Inflammatory macrophage treated with lipopolysaccharide for 4 hours (primary cell): ENCODE measurements at places on chromosomes 4 and X.

- no peak for DNase-seq
These were observed 58.9 kb downstream of the TMEM154 start for GRCh38 chr4:152620915-152621314.

DNA sequence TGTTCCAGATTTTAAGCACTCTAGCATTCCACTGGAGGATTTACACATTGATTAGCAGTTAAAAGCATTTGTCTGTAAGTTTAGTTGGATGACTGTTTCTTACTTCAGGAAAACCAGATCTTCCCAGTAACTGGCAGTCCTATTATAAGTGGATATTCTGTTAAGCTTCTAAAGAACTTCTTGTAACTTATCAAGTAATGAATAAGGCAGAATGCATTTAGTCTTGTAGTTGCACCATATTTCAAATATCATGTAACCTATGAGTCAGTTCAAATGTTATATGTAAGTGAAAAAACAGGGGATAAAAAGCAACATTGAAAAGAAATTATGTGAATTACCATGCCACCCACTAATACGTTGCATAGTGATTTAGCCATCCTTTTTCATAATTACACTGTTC is 30.2 kb upstream of the TENM3 start:
- no peak for DNase-seq

GRCh38 chr4:182683661-182684060 is 233.5 kb downstream of the DCTD start:
- no peak for DNase-seq

DNA sequence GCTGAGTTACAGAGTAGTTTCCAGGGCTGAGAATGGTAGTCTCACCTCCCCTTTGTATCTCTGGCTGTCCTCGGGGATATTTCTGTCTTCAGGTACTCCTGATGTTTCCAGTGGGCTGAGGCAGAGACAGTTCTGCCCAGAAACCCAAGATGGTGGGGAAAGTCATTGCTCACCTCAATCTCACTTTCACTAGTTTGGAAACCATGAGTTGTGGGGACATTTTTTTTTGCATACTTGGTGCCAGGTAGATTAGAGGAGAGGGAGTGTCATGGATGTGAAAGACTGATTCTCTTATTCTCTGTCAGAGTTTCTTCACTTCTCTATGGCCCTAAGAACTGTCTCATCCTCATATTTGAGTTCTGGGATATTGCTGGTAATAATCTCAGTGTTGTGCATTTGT is 708.6 kb upstream of the MAGEB2 start:
- no peak for DNase-seq

DNA sequence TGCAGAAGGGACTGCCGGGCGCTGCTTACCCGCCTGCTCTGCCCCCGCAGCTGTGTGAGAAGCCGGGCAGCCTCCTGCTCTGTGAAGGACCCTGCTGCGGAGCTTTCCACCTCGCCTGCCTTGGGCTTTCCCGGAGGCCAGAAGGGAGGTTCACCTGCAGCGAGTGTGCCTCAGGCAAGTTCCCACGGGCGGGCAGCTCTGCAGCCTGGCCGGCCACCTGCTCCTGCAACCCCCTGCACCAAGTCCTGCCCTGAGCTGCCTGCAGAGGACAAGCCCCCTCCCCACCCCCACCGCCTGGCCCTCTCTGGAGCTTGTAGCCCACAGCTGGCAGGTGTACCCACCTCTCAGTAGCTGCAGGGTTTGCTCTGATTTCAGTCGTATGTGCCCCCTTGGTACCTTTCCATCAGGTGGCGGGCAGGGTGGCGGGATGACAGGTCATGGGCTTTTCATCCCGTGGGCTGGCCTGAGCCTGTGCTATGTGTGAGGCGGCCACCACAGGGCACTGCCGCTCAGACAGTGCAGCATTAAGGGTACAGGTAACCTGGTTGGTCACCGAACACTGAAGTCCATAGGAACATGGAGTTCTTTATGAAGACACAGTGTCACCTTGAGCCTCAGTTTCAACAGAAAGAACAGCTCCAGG is 56.6 kb downstream of the NELFA start:
- DNase-seq: no peak

DNA sequence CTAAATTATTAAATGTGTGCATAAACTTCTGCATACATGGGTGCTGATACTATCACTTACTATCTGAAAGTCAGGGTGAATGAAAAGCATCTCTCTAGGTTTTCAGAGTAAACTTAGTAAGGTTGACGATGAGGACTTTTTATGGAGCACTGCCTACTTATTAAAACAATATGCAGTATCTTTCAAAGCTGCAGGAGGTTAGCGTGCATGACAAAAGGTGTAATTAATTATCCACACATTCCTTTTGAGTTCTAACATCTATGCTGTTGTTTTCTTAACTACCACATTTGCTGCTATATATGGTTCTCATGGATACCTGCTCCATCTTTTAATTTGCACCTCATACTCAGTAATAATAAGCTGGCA is 256.2 kb downstream of the FSTL5 start:
- no peak for DNase-seq

DNA sequence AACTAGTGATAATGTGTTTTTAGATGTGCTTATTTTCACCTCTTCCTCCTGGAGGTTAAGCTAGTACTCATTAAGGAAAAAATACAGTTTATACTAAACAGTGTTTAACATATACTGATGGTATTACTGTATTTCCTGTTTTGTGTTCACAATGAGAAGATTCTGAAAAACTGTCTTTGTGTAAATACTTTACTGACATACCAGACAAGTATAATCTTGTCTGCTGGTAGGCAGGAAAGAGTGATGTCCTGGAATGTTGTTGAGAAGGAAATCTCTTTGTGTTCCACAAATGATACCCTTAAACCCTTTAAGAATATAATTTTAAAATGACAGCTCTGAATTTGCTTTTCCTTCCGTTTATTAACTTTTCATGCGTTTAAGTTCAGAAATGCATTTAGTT is 205.5 kb upstream of the NUDT6 start:
- no peak for DNase-seq

GRCh38 chr4:152264106-152264505 is 271.8 kb downstream of the FBXW7 start:
- DNase-seq: no peak

- peak; percentile 50 for DNase-seq
These were observed 152.3 kb downstream of the BTC start for GRCh38 chr4:74642006-74642405.

- no peak for DNase-seq
These were observed 29.6 kb downstream of the SPARCL1 start for GRCh38 chr4:87499403-87500091.

DNA sequence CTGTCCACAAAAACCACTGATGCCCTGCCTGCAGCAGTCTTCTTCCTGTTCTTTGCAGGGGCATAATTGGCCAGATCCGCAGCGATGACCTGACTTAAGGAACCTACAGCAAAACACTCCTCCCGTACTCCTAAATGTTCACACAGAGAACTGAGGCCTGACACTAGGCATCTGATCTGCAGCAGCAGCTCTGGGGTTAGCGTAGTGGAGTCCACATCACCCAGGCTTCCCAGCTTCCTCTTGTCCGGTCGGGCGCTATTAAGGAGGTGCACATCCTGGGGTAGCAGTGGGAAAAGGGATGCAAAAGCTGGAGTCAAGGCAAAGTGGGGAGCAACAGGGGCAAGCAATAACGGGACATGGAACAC is 758 bp downstream of the SCFD2 start:
- DNase-seq: peak; percentile 12

- DNase-seq: peak; percentile 86
These were observed 918 bp upstream of the FGFRL1 start for GRCh38 chr4:1010395-1011021.

DNA sequence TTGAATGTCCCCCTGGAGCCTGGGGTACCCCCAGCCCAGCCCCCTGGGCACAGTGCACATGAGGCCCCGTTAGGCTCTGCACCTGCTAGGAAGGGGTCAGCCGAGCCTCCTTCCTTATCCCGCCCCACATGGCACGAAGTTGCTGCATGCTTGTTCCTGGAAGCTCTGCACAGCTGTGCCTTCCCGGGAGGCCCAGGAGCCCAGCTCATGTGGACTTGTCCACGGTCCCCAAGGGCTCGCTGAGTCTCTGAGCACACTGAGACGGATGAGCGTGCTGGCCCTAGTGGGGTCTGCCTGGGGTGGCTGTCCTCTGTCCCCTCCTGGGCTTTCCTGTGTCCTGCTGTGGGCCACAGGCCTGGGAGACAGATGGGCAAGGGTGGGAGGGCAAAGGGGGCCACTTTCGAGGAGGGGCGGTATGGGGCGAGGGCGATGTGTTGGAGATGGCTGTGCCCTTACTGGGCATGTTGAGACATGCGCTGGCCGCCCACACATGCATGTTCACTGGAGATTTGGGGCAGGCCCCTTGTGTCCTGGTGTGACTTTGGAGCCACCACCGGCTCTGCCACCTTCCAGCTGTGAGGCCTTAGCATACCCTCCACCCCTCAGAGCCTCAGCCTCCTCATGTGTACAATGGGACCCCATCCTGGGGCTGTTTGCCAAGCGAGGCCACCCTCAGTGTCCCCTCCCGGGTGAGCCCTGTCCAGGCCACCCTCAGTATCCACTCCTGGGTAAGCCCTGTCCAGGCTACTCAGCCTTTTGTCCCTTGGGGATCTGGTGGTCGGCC is 237.6 kb downstream of the AFAP1 start:
- no peak for DNase-seq

GRCh38 chr4:39464886-39465501 is 6.1 kb downstream of the LIAS start:
- DNase-seq: peak; percentile 51

GRCh38 chrX:118644378-118644777 is 83.0 kb upstream of the IL13RA1 start:
- DNase-seq: no peak

- peak; percentile 61 for DNase-seq
These were observed 227.8 kb downstream of the STIM2 start for GRCh38 chr4:27088491-27088890.

- no peak for DNase-seq
These were observed 65.0 kb upstream of the MAGEB2 start for GRCh38 chrX:30150196-30150895.

- DNase-seq: no peak
These were observed 64.7 kb upstream of the NKX1-1 start for GRCh38 chr4:1470816-1471442.

DNA sequence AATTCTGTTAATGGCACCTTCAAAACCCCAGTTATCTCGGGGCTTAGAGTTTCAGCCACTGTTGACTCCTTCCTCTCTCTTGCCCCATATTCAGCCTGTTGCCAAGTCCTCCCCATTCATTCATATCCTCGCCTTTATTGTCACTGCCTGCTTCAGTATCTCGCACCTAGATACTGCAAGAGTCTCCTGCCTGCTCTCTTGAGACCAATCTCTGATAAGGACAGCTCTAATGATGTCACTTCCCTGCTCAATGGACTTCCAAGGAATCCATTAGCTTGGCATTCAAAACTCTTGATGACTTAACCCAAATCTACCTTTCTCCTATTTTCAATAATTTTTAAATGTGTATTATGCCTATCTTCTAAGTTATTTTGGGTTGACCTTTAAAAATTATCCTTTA is 1.1 kb upstream of the UBE2A start:
- DNase-seq: no peak

- DNase-seq: peak; percentile 82
These were observed 9.3 kb upstream of the GRPR start for GRCh38 chrX:16113978-16114565.

GRCh38 chr4:24769571-24769970 is 25.8 kb upstream of the SOD3 start:
- no peak for DNase-seq

DNA sequence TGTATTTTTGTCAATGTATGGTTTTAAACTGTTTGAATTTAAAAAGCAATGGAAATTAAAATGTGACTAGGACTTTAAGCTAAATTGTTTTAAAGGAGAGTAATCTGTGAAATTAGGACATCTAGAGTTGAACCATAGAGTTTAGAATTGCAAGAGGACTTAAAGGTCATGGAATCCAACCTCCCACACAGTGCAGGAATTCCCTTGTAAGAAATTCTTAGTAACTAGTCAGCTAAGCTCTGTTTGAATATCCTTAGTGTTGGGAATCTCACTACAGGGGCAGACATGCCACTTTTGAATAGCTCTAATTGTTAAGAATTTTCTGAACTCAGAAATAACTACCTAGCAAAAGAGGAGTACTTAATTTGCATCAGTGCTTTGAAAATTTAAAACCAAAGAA is 292.9 kb downstream of the IL1RAPL1 start:
- no peak for DNase-seq

DNA sequence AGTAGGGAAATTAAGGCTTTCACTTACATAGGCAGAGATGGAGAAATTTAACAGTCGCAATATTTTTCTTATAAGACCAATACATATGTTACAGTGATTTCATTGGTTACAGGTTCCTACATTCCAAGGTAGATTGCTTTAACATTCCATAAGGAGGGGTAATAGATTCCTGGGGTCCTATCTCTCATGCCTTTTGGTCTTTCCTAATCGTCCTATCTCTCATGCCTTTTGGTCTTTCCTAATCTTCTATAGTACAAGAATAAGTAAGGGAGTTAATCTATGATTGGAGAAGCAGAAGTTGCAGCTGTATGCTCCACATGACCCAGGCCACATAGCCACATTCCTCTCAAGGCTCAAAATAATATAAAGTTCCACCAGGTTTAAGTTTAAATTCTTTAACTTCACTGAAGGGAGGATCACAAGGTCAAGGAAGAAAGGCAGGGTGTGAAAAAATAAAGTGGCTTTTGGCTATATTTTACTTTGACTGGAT is 285.0 kb upstream of the BOD1L1 start:
- no peak for DNase-seq

DNA sequence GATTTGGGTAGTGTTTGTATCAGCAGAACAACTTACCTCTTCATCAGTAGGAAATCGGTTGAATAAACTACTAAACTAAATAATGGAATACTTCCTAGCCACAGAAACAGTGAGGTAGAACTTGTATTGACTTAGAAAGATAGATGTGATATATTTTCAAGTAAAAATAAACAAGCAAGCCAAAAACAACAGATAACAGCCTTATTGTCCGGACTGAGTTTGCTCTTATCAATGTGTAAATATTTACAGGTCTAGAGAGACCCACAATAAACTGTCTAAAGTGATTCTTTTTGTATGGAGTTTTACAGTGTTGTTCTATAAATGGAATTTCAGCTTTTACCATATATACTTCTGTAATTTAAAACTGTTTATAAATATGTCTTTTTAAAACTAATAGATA is 721.8 kb downstream of the ADGRL3 start:
- no peak for DNase-seq

GRCh38 chr4:5700459-5700858 is 7.9 kb downstream of the EVC2 start:
- DNase-seq: no peak

GRCh38 chr4:94827481-94828110 is 69.8 kb downstream of the BMPR1B start:
- DNase-seq: peak; percentile 0

GRCh38 chr4:13984991-13985800 is 357.7 kb upstream of the BOD1L1 start:
- no peak for DNase-seq

GRCh38 chrX:140467211-140467610 is 37.7 kb downstream of the SOX3 start:
- DNase-seq: no peak

DNA sequence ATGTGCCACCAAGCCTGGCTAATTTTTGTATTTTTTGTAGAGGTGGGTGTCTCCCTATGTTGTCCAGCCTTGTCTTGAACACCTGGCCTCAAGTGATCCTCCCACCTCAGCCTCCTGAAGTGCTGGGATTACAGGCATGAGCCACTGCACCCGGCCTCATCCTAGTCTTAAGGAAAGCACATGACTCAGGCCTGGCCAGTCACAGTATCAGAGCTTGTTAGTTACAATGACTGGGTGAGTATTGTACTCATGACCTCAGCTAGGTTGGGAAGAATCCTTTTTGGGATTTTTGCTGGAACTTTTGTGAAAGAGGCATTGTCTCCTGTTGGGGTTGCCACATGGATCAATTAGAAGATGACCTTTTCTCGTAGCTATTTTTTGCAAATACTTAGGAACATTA is 292.8 kb downstream of the RAPGEF2 start:
- no peak for DNase-seq

- no peak for DNase-seq
These were observed 46.1 kb downstream of the C4orf46 start for GRCh38 chr4:158625544-158625943.
